ENCODE measurements at places on chromosomes 13 and 19.
A peak's percentile ranks its signal among the peaks of the same experiment; 100 is the strongest.

DNA sequence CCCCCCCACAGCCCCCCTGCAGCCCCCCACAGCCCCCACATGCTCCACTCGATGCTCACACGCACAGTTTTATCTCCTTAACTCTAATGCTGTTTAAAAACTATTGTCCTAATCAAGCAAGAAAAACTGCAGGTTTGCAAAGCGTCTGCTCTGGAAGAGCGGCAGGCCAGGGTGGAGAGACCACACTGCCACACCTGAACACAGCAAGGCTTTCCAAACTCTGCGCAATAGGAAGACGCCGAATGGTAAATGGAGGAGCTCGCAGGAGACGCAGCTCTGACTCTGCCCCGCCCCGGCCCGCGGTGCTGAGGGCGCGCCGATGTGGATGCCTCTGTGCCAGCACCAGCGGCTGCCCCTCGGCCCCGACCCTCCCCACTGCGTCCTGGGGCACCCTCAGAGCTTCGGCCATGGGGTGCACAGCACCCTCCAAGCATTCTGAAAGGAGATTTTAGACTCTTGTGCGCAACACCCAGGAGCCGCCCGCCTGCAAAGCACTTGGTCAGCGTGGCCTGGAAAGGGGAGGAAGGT lies 32.4 kb downstream of the RASA3 start:
- no peak for DNase-seq

DNA sequence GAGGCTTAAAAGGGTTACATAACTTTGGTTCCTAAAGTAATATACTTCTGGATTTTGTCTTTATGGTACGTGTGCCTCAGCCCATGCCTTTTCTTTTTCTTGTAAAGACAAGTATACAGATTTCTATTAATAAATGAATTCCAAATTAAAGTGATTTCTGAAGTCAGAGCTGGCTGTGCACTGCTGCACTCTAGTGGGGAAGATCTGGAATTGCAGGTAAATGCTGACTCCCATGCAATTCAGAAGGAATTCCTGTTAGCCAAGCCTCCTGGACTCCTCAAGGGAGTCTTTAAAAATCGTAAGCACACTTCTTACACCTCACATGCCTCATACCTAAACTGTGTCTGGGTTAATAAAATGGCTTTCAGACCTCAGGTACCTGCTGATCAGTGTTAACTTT lies 118.4 kb upstream of the SLC7A1 start:
- no peak for DNase-seq

DNA sequence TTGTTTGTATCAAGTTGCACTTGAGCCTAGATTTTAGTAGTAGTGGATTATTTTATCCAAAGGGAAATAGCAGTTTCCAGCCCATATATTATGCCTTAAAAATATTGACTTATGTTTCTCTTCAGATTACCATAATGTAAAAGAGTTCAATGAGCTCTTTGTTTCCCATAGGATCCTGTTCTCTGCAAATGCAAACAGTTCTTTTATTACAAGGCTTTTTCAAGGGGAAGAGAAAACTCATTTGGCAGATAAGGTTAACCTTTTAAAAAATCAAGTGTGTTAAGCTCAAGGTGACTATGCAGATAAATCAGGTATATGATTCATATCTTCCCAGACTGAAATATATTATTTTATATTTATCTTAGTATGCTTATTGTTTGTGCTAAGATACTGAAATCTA lies 961.2 kb upstream of the SPRY2 start:
- DNase-seq: no peak

GRCh38 chr13:40077396-40078027 lies 422.1 kb downstream of the COG6 start:
- DNase-seq: no peak

DNA sequence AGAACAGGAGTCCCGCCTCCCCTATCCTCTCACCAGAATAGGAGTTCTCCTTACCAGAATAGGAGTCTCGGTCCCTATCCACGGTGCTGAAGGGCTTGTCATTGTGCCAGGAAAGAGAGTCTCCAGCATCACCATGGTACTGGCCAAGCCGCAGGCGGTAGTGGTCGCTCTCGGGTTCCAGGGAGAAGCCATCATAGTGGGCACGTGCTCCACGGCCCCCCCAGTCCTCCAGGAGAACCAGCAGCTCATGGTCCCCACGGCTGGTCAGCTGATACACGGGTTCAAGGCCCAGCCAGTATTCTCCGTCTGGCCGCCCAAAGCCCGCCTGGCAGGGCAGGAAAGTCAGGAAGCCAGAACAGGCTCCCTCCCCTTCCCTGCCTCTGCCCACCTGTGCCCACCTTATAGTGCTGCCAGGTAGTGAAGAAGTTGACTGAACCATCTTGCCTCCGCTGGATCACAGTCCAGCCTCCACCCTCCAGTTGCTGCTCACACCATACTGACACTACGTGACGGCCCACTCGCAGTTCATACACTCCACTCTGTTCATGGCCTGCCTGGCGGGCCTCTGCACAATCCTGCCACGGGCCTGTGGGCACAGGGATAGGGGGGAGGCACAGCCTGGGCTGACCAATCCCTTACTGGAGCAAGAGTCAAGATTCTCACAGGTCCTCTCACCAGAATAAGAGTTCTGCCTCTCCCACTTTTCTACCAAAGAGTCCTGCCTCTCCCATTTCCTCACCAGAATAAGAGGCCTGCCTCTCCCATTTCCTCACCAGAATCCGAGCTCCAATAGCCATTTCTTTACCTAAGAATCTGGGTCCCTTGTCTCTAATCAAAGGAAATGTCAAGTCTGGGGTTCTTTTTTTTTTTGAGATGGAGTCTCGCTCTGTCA lies 7.4 kb downstream of the SHFL start:
- DNase-seq: no peak

- no peak for DNase-seq
Measured at GRCh38 chr13:51158880-51159518, 47.9 kb upstream of the C13orf42 start.

DNA sequence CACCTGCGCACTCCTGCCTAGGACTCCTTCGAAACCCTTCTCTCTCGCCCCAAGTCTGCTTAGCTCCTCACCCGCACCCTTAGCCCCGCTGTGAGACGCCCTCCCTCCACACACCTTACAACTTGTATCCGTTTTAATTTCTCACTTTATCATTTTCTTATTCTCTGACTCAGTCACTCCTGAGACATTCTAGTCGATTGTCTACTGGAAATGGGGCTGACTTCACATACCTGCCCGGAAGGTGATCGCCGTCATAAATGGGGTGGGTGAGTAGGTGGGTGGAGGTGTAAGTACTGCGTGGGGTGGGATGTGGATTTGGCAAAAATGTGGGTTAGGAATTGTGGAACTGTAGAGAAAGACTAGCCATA lies 714 bp downstream of the NDFIP2 start:
- DNase-seq: peak; percentile 24

DNA sequence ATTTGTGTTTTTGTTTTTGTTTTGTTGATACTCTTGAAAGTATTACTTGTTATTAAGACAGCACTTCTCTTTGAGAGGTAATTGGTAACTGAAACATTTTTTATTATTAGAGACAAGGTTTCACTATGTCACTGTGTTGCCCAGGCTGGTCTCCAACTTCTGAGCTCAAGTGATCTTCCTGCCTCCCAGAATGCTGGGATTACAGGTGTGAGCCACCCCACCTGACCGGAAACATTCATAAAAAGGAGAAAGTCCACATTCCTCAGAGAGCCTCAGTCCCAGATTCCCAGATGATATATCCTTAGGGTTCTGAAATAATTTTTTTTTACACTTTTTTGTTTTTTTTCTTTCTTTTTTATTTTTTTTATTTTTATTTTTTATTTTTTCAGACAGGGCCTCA lies 2.7 kb downstream of the CARM1 start:
- no peak for DNase-seq

DNA sequence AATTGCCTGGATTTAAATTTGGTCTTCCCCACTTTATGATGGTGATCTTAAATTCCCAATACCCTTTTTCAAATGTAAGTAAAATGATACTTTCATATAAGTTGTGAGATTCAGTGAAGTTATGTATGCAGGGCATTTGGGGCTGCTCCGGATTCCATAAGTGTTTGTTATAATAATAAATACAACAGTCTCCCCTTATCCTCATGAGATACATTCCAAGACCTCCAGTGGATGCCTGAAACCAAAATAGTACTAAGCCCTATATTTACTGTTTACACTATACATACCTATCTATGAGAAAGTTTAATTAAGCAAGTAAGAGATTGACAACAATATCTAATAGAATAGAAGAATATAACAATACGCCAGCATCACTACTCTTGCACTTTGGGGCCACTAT lies 2237.8 kb downstream of the PCDH9 start:
- no peak for DNase-seq

- no peak for DNase-seq
Measured at GRCh38 chr13:26839682-26840081, 79.1 kb upstream of the GPR12 start.

- DNase-seq: no peak
Measured at GRCh38 chr13:77745784-77746183, 48.3 kb downstream of the SLAIN1 start.

DNA sequence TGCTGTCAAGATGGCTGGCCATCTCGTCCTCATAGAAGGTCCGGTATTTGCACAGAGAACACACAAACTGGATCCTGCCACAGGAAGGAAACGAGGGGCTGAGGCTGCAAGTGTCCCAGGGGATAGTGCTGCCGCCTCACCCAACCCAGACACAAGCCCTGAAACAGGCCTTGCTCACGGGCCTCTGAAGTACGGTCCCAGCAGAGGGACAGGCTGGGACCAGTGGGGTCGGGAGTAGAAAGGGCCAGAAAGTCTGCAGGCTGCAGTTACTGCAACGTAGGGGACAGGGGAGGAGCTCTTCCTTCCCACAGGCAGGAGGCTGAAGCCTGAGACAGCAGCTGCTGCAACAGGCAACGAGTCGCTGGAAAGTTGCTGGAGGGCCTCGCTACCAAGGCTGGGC lies 18.2 kb upstream of the AKAP8 start:
- no peak for DNase-seq

GRCh38 chr19:5017235-5017634 lies 48.3 kb downstream of the KDM4B start:
- DNase-seq: no peak

DNA sequence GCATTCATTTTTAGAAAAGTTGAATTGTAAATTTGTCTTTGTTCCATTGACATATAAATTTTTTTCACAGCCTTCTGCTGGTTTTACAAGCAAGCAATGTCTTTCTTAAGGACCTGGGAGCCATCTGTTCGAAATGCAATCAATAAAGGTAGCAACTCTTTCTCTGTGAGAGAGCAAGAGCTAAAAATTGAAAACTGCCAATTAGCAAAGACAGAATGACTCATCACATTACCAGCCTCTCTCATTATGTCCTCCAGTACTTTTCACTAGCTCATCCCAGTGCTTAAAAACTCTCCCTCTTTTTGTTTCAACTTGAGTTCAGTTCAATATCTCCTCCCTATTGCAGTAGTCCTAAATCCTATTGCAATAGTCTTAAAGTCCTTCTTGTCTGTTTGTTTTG lies 760.7 kb upstream of the SLITRK6 start:
- no peak for DNase-seq

- DNase-seq: no peak
Measured at GRCh38 chr13:43444081-43444480, 342.7 kb downstream of the ENOX1 start.
